ENCODE measurements at places on chromosomes 7 and 10.

DNA sequence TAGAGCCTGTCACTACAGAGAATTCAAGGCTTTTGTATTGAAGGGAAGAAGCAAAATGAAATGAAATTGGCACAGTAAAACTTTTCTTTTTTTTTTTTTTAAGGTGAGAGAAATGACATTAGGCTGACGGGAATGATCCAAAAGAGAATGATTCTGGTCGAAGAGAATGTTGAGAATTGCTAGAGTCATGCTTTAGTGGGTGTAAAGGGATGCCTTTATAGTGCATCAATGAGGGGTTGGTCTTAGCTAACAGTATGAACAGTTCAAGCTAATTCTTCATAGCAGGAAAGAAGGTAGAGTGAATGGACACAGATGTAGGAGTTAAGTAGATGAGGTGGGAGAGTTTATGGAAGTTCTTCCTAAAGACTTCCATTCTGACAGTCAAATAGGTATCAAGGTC is 32.3 kb upstream of the LSM8 start:
- DNase-seq: no peak

- peak; percentile 78 for DNase-seq
These were observed 21.6 kb downstream of the TMEM72 start for GRCh38 chr10:44932517-44933450.

DNA sequence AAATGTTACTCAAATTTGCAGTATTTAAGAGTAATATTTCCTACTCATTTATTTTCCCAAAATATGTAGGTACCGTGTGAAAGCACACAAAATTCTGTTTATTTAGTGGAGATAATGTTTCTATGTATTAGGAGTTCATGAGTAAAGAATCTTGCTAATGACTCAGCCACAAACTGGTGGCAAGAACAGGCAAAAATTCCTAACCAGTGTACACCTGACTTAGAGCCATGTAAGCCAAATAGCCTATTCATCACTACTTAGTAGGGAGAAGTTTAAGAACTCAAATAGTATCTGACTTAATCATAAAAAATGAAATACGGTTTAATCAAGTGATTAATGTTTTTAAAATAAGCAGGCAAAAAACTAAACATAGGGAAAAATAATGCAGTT is 169.0 kb downstream of the SRPK2 start:
- no peak for DNase-seq

DNA sequence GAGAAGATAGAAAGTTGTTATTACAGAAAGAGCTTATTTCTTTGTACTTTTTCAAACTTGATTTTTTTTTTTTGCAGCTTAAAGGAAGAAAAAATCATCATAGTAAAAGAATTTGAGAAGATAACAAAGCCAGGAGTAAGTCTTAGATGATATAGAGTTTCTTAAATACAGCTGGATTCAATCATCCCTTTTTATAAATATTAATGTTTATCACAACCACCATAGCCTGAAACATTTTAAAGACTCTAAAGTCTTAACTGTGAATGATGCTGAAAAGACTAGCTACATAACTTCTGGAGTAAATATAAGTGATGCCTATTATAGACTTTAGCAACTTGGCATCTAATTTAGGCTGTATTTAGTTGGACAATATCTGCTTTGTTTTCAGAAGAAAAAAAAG is 54.8 kb upstream of the FGL2 start:
- DNase-seq: no peak

DNA sequence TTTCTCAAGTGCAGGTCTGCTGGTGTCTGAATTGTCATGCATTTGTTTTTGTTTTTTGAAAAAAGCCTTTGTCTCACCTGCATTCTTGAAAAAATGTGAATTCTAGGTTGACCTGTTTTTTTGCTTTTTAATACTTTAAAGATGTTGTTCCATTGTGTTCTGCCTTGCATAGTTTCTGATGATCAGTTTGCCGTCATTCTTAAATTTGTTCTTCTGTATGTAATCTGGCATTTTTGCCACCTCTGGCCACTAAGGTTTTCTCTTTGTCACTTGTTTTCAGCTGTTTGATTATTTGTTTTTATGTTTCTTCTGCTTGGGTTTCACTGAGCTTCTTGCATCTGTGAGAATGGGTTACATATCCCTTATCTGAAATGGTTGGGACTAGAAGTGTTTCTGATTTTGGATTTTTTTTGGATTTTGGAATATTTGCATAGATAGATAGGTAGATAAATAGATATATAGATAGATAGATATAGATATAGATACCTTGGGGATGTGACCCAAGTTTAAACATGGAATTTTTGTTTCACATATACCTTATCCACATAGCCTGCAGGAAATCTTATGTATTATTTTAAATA is 16.5 kb downstream of the MGMT start:
- no peak for DNase-seq

All from HTR-8/SVneo (cell line).